Large intestine (tissue), 12 donors: ENCODE measurements at places on chromosomes 1 and 21. TPM values are rescaled to one million over a fixed set of nuclear protein-coding genes. Genes with fewer than 3 reads are reported as not detected.

DCDC2B gene
- polyA plus RNA-seq: 0.54 TPM

- DNase-seq: no peak
These were observed 282 bp upstream of the SOD1 start for GRCh38 chr21:31659286-31659535.

DNA sequence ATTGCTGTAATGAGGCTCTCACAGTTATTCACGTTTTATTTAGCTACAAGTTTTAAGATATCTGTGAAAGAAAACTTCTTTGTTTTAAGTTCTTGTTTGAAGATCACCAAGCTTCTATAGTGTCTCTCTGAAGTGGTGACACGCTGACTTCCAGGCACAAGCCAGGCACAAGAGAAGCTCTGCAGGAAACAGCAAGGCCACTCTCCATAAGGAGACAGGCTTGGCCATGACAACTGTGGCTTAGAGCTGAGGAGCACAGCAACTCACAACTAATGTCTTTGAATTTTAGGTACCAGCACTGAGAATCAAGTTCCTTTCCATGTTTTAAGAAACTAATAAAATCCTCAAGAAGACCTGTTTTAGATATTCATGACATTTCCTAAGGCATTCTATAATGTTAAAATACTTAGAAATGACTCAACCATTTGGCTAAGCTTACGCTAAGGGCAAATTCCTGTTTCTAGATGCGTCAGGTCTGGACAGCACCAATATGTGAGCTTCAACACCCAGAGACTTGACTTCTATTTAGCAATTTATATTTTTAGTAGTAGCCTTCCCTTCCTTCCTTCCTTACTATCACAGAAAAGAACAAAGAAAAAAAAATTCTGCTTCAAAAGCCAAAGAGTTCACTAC is 40.2 kb downstream of the APP start:
- no peak for DNase-seq

DNA sequence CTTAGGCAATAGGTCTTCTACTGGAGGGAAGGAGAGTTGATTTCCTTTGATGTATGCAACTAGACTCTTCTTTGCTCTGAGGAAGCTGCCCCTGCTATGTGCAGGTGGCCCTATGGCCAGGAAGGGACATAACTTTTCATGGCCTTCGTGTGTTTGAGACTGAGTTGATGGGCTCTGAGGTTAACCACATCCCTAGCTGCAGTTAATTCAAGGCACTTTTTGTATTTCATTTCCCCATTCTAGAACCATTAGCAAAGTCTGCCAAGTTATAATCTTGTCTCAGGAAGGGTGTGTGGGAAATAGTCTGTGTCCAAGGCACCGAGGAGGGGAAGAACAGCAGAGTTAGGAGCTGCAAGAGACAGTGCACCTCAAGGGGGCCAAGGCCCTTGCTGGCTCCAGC is 2.5 kb downstream of the FCRL4 start:
- no peak for DNase-seq

MYOG gene
- polyA plus RNA-seq: 0.66 TPM

DNA sequence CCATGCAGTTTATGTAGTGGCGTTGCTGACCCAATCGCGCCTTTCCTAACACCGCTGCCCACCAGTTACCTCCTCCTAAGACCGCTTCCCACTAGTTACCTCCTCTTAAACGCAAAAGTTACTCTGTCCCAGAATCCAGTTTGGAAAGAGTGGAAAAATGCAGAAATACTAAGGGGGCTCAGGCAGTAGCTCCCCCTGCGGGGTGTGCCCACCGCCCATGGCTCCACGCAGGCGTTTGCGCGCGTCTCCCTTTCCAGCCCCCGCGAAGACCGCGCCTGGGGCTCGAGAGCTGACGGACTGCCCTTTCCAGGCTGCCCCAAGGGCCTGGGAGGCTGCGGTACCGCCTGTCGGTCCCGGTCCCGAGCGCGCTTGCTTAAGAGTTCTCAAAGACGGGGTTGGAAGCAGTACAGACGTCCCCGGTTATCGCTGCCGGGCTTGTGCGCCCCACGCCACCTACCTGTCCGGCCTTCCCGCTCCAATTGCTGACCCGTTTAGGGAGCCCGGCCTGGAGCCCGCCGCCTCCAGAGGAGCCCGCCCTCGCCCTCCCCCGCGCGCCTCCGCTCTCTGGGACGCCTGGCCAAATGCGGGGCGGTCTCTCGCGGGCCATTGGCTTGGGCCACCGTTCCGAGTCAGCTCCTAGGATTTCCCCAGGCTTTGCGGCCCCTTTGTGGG is 414.1 kb upstream of the ESRRG start:
- DNase-seq: peak; percentile 20

- no peak for DNase-seq
These were observed 197.9 kb downstream of the NCAM2 start for GRCh38 chr21:21196087-21196486.

- no peak for DNase-seq
These were observed 7.9 kb upstream of the AK5 start for GRCh38 chr1:77273891-77274290.

GRCh38 chr1:115837341-115837739 is 3.6 kb downstream of the NHLH2 start:
- no peak for DNase-seq

PTPRC gene
- 18.9 TPM for polyA plus RNA-seq

DNA sequence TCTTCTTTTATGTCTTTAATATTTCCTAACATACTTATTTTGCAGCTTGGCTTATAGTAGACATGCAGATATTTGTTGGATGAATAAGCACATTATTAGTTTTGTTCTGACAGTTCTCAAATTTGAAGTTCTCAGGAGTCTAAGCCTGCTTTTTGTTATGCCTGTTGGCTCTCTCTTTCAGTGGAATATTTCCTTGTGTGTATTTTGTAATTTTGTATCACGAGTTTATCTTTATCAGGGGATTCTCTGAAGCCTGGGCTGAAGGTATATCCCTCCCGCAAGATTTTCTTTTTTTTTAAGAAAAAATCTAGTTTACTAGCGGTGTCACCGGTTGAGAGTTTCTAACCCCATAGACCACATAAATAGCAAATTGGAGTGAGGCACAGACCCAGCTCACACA is 105.9 kb downstream of the RGL1 start:
- no peak for DNase-seq

DNA sequence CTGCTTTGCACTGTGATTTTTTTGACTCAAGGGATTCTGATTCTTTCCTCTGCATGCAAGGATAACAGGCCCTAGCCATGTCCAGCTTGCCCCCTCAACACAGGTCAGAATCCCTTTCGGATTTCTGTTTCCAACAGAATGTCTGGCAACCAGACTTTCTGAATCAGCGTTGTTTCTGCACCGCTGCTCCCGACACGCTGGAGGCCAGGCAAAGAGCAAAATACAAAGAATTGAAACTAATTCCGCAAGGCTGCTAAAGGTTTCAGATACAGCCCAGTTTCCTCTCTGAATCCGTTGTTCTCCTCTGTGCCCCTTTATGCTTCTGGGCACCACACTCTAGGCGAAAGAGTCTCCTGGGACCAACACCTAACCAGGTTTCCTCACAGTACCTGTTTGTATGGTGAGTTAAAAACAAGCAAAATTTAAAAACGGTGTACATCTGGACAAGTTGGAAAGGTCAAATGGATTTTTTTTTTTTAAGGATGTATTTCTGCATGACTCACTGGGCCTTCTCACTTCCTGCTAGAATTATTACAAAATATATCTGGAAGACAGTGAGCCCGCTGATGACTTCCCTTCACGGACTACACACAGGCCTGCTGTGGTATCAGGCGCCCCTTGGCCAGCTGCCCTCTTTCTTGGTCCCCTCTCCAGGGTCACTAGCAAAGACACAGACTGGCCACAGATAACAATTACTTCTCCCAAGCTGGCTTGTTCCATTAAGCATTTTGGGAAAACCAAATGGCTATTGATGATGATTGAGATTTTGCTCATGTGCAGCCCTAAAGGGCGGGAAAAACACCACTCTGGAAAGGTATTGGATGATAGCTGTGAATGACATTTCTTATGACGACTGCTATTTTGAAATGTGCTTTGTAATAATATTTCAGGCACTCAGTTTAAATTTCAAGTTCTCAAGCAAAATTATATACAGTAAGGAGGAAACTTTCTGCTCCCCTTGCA is 118.3 kb downstream of the TGFB2 start:
- DNase-seq: no peak

GRCh38 chr1:197485790-197486189 is 217.7 kb downstream of the CRB1 start:
- peak; percentile 37 for DNase-seq

DNA sequence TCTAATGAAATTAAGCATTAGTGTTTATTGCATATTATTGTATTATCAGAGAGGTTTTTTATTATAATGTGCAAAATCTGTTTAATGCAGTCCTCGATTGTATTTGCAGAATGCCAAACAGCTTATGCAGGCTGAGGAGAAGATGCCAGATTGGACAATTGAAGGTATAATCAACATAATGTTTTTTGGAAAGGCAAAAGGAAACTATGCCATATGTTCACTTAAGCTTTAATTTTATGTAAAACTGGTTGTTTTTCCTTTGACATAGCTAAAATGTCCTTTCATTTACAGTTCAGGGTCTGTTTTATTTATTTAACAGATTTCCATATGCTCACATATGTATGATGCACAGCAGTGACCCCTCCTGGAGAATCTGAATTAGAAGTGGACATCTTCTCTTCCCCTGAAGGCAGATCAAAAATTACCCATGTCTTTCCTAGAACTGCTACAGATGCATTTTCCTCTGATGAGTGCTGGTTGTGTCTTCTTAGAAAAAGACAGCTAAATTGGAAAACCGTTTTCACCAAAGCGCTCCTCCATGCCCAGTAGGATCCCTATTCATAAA is 143.5 kb upstream of the USH2A start:
- no peak for DNase-seq

DNA sequence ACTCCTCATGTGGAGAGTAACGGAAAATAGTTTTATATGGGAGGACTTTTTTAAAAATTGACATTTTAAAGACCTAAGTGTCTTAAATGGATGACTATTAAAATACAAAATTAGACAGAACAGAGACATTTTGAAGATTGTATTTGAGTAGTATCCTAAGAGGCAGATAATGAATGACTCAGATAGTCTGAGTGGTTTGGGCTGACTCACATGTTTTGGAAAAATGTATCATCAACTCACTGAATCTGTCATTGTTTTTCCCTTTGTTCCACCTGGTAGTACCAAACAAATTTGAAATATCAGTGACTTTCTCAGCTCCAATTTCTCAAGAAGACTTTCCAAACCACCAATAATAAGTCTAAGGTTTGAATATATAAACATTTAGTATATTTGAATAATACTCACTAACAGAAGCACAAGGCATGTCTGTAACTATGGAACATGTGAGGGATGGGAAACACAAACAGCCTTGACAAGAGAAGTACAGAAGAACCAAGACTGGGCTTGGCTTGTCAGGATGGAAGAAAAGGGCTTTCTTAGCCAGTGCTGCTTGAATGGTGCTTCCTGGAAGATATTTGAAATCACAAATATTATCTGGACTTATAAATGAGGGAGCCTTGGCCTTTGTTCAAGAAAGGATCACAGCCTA is 90.6 kb downstream of the SGIP1 start:
- no peak for DNase-seq

- no peak for DNase-seq
These were observed 18.5 kb upstream of the LYPLAL1 start for GRCh38 chr1:219155135-219155534.

RGS4 gene
- polyA plus RNA-seq: 8.1 TPM

- no peak for DNase-seq
These were observed 258.8 kb upstream of the NCAM2 start for GRCh38 chr21:20739421-20739820.

DNA sequence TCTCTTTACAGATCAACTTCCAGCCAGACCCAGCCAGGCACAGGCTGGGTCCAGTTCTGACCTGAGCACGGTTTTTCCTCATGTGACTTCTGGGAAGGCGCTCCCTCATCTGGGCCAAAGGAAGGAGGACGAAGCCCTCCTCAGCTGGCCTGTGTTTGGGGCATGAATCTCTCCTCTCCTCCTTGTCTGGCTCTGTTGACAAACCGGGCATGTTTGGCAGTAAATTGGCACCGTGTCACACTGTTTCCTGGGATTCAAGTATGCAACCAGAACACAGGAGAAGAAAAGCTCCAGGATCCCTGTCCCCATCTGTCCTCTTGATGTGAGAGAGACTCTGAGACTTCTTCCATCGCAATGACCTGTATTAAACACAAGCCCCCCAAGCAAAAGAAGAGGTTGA is 18.3 kb downstream of the NECAP2 start:
- DNase-seq: no peak

TAS1R1 gene
- polyA plus RNA-seq: 0.27 TPM

TMIGD3 gene
- 1.4 TPM for polyA plus RNA-seq

- DNase-seq: no peak
These were observed 7.6 kb downstream of the NHLH1 start for GRCh38 chr1:160374306-160375110.
